Activated CD8-positive, alpha-beta memory T cell treated with anti-CD3 and anti-CD28 coated beads for 24 hours (primary cell): ENCODE measurements at places on chromosomes 6 and 20.

DNA sequence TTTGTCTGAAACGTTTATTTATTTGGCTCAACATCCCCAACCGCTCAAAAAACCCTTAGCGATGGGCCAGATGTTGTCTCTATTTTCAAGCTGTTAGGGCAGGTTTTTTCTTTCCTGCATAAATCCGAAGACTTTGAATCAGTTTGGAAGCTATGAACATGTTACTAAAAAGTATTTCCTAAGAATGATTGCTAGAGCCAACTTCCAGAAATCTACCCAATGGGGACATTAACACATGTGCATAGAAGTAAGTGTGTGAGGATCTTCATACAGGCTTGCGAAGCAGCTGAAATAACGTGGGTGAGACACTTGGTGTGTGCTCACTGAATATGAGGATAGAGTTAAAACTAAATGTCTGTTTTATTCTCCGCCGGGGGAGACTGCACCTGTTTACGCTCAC is 106.8 kb downstream of the BCAS1 start:
- no peak for DNase-seq

GRCh38 chr20:44035924-44036323 is 121.3 kb downstream of the TOX2 start:
- no peak for DNase-seq

DNA sequence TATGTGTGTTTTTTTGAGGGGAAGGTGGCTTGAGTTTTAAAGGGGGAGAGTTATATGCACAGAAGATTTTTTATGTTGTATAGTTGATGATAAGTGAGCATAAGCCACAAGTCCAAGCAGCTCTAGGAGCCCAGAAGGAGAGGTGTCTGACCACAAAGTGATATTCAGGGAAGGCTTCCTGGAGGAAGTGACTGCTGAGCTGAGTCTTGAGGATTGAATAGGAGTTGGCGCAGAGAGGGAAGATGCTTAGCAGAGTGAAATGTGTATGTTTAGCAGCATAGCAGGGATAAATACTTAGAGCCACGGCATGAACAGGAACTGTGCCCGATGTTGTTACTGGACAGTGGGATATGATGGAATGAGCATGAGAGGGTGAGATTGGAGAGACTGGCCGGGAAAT is 255.1 kb upstream of the KCNG1 start:
- DNase-seq = no peak

- no peak for DNase-seq
Measured at GRCh38 chr20:5489601-5490000, 172.8 kb upstream of the PROKR2 start.

DNA sequence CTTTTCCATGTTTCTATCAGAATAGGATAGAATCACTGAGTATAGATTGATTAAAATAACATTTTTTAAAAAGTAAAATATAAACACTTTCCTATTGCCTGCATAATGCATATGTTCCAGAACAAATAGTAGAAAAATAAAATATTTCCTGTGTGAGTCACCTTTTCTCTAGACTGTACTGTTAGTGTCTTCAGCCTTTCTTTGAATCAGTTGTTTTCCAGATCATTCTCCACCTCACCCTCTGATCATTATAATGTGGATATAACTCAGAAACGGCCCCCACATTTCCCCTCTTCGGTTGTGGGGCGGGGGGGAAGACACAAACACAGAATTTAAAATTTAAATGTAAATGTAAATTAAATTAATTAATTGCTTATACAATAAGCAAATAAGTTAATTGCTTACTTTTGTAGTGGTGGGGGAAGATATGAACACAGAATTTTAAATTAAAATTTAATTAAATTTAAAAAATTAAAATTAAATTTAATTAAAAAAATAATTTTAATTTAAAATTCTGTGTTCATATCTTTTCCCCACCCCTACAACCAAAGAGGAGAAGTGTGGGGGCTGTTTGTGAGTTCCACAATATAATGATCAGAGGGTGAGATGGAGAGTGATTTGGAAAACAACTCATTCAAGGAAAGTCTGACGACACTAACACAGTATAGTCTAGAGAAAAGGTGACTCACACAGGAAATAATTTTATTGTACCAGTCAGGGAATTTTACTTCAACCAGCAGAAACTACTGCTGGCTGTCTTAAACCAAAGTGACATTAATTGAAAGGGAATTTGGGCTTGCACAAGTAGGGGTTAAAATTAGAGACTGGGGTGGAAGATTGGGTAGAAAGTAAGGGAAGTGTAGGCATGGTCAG is 37.1 kb upstream of the PROKR2 start:
- no peak for DNase-seq

DNA sequence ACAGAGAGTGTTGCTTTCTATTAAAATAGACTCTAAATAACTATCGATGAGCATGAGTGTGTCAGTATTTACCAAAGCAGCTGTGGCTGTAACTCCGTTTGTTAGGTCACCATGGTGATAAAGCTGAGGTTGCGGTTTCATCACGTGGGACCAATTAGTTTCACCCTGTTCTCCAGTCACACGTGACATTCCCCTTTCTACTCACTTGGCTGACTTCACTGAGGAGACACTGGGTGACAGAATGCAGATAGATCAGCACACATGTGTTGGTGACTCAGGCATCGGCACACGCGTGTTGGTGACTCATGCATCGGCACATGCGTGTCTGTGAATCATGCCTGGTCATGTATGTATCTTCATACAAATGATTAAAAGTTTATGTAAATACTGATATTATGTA is 285.4 kb downstream of the THBS2 start:
- no peak for DNase-seq

- DNase-seq = no peak
Measured at GRCh38 chr6:109922851-109923250, 55.3 kb upstream of the GPR6 start.

DNA sequence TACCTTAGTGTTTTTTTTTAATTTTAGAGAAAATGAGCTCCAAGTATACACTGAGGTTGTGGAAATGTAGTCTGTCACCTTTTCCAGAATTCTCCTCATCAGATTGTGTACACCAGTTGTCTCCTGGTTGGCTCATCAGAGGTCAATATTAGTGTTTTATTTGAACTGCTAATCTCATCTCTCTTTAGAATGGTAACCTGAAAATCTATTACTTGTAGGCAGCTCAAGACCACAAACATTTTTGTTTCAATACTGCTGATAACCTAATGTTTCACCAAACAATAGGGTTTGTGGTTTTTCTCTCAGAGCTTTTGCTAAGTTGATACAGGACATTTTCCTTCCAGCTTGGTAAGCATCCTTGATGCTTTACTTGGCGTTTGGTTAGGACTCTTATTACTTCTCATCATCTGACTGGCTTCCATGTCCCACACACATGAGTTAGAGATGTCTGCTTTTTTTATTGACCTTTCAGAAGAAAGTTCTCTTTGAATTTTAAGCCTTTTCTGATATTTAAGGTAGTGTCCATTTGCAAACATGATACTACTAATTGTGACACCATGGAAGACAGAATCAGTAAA is 15.1 kb downstream of the ADGRG6 start:
- no peak for DNase-seq

DNA sequence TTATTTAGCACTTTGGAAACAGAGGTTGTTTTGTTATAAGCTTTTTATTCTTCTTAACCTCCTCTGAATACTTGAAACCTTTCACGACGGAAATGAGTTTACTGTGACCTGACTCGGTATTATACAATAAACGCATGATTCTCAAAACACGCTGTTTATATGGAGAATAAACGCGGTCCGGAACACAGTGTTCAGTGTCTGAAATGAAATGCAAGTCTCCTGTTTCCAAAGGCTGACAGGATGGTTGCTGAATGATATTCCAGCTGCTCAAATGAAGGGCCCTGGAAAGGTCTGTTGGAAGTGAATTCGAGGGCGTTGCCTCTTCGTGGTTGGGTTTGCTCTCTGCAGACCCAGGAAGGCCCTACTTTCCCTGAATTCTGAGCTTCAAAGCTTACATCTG is 83.4 kb downstream of the RSPH3 start:
- DNase-seq = no peak

DNA sequence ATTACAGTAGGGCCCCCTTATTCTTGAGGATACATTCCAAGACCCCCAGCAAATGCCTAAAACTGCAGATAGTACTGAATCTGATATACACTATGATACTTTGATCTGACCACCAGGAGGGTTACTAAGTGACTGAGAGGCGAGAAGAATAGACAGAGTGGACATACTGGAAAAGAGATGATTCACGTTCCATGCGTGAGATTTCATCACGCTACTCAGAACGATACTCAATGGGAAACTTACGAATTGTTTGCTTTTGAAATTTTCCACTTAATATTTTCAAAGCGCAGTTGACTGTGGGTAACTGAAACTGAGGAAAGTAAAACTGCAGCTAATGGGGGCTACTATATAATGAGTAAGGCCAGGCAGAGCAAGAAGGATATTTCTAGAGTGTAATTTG is 60.8 kb downstream of the STX11 start:
- DNase-seq = no peak

- DNase-seq = peak; percentile 79
Measured at GRCh38 chr6:106117579-106117978, 31.4 kb downstream of the PRDM1 start.

DNA sequence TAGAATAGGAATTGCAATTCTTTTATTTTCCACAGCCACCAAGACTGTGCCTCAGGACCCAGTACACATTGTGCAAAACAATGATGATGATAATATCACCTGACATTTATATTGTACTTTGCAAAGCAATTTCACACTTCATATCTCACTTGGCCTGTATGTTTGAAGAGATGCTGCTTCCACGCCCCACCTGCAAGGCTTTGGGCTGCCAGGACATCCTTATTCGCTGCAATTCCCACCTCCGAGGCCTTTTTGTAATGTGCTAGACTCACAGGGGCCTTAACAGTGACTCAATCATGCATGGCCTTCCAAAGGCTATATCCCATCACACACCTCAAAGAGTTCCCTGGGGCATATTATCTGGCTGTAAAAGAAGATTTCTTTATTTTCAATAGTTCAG is 200.9 kb downstream of the MYLK4 start:
- DNase-seq = no peak

GRCh38 chr6:18016133-18016532 is 28.7 kb upstream of the KIF13A start:
- DNase-seq = no peak

GRCh38 chr20:62805711-62806382 is 1.2 kb downstream of the OGFR start:
- no peak for DNase-seq

- no peak for DNase-seq
Measured at GRCh38 chr6:110363748-110364147, 5.6 kb upstream of the METTL24 start.

DNA sequence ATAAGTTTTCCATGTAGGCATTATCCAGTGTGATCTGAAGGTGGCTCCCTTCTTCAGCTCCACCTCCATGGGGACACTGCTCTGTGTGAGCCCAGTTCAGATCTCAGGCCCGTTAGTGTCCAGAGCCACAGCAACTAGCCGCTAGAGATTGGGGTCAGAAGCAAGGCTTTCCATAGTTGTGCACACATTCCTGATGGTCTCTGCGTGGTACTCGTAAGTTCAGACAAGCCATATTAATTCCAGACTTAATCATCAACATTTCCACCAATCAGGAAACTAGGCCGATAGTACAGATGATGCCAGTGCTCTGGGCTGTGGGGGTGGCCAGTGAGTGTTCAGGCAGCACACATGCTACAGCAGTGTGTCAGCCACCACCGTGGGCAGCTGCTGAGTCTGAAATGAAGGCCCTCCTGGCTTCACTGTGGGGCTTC is 17.5 kb upstream of the SYNCRIP start:
- DNase-seq = no peak

DNA sequence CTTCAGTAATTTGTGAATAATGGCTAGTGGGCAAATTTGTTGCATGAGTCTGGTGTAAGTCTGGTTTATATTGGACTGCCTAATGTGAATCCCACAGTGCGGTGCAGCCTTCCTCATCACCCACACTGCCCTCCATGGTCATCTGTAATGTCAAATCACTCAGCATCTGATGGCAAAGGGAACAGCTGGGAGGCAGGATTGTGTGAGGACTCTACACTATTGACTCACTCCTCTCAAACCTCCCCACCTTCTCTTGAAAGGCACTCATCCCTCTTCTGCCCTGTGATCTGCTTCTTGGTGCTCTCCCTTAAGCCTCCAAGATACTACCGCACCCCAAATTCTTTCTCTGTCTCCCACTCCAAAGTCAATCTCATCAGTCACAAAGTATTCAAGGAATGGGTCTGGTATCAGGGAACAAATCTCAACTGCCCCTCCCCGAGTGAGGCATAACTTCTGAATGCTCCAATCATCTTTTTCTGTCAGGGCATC is 146.0 kb upstream of the BEND6 start:
- no peak for DNase-seq

DNA sequence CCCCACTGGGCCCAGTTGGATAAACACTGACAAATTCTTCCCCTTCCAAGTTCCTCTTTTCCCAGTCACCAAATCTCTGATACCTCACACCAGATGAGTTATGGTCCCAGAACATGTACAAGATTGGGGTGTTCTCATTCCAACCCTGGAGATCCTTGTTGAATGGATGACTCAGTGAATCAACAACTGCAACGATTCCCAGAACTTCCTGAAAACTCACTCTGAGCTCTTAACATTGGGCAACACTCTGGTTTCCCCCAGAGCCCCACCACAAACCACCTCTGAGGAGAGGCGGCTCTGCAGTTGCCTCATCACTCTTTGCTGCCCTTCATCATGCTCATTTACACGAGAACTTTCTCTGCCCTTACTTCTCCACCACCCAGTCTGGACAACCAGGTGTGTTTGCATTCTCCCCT is 115.2 kb downstream of the MRPL14 start:
- DNase-seq = no peak

- DNase-seq = no peak
Measured at GRCh38 chr20:1360094-1360846, 31.3 kb upstream of the SDCBP2 start.

- no peak for DNase-seq
Measured at GRCh38 chr6:53306819-53307347, 41.9 kb downstream of the ELOVL5 start.

GRCh38 chr20:58219342-58219700 is 9.1 kb downstream of the ANKRD60 start:
- no peak for DNase-seq

- no peak for DNase-seq
Measured at GRCh38 chr6:101114703-101115102, 233.6 kb upstream of the ASCC3 start.

- DNase-seq = no peak
Measured at GRCh38 chr6:5142915-5143314, 57.8 kb downstream of the PPP1R3G start.

- DNase-seq = no peak
Measured at GRCh38 chr6:107590378-107590777, 100.5 kb downstream of the SOBP start.

- DNase-seq = peak; percentile 41
Measured at GRCh38 chr6:158799051-158799792, 19.9 kb downstream of the EZR start.

DNA sequence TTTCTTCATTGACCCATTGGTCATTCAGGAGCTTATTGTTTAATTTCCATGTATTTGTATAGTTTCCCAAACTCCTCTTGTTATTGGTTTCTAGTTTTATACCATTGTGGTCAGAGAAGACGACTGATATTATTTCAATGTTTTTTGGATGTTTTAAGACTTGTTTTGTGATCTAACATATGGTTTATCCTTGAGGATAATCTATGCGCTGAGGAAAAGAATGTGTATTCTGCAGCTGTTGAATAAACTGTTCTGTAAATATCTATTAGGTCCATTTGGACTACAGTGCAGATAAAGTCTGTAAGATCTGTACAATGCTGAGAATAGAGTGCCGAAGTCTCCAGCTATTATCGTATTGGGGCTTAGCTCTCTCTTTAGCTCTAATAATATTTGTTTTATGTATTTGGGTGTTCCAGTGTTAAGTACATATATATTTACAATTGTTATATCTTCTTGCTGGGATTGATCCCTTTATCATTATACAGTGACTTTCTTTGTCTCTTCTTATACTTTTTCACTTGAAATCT is 223.3 kb upstream of the ZNF217 start:
- DNase-seq = no peak
